Occipital lobe (tissue), 3 donors: ENCODE measurements at places on chromosomes 4 and X. TPM values are rescaled to one million over a fixed set of nuclear protein-coding genes. Genes with fewer than 3 reads are reported as not detected.

DNA sequence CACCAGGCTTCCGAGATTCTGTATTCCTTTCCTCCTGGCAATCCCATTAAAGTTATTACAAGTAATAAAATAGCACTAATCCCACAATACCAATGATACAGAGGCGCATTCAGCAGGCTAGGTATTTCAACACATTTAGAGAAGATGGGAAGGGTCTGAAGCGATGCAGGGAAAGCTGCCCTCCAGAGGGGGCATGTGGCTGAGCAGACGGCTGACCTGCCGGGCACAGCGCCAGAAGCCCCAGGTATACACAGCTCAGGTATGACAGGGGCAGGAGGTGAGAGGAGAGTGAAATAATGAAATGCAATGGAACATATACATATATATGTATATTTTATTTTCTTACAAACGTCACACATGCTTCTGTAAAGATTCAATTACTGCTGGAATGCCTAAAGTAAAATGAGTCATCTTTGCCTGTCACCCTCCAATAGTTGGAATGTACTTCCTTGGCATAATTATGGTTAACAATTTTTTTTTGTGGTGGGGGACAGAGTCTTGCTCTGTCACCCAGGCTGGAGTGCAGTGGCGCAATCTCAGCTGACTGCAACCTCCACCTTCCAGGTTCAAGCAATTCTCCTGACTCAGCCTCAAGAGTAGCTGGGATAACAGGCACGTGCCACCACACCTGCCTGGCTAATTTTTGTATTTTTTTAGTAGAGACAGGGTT lies 21.3 kb upstream of the CDKN2AIP start:
- no peak for DNase-seq

Gene ARR3
- total RNA-seq, result not detected

- DNase-seq, result no peak
These were observed 90.5 kb downstream of the STOX2 start for GRCh38 chr4:183995570-183995969.

DNA sequence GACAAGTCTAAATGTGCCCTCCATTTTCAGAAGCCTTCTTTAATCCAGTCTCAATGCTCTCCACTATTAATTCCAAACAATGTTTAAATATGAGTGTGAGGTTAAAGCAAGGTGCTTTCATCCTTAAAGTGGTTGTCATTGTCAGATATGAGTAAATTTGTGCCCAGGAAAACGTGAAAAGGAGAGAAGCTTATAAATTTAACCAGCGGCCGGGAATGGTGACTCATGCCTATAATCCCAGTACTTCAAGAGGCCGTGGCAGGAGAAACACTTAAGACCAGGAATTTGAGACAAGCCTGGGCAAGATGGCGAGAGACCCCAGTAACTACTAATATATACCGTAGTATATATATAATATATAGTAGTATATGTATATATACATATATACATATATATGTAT lies 270.0 kb downstream of the ARHGAP24 start:
- no peak for DNase-seq
